Amniotic stem cell (primary cell): ENCODE measurements at places on chromosomes 7 and 10.

- DNase-seq: no peak
Observed at GRCh38 chr10:8174762-8175161, 120.3 kb downstream of the GATA3 start.

GRCh38 chr10:33643042-33643441, 308.6 kb upstream of the NRP1 start:
- peak; percentile 29 for DNase-seq

GRCh38 chr7:115007751-115008150, 85.9 kb downstream of the MDFIC start:
- no peak for DNase-seq

GRCh38 chr10:74738052-74738451, 88.3 kb upstream of the KAT6B start:
- DNase-seq: no peak

DNA sequence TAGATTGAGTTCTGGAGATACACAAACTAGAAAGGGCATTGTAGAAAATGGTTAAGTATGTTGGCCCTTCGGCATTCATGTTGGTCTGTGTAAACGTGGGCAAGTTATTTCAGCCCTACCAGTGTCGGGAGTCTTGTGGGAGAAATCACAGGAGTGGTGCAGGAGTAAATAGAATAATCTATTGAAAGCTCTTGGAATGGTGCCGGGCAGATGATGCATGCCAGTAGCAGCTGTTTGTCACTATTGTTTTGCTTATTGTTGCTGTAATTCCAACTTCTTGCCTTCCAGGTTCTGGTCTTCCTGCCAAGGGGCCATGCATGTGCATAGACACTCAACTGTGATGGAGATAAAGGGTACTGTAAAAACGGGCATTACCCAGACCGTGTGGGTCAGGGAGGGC, 259.4 kb downstream of the CAMK1D start:
- DNase-seq: no peak

GRCh38 chr7:108136191-108136688, 6.1 kb upstream of the LAMB4 start:
- DNase-seq: no peak

GRCh38 chr10:113056030-113056429, 106.0 kb downstream of the TCF7L2 start:
- no peak for DNase-seq

GRCh38 chr10:119406601-119407253, 135.8 kb downstream of the RGS10 start:
- DNase-seq: no peak

- no peak for DNase-seq
Observed at GRCh38 chr10:76523246-76523645, 1091.8 kb downstream of the LRMDA start.

DNA sequence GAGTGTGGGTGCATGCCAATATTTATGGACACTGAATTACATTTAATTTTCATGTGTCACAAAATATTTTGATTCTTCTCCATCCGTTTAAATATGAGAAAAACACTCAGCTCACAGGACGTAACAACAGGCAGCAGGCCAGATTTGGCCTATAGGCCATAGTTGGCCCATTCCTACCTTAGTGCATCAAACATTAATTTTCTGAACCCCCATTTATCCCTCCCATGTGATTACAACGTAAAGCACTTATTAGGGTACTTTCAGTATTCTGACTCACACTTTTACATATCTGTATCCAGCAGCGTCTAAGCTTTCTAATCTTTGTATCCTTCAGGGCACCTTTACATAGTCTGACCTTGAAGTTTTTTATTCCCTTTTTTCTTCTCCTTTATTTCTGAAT, 4.0 kb downstream of the IDI1 start:
- no peak for DNase-seq

DNA sequence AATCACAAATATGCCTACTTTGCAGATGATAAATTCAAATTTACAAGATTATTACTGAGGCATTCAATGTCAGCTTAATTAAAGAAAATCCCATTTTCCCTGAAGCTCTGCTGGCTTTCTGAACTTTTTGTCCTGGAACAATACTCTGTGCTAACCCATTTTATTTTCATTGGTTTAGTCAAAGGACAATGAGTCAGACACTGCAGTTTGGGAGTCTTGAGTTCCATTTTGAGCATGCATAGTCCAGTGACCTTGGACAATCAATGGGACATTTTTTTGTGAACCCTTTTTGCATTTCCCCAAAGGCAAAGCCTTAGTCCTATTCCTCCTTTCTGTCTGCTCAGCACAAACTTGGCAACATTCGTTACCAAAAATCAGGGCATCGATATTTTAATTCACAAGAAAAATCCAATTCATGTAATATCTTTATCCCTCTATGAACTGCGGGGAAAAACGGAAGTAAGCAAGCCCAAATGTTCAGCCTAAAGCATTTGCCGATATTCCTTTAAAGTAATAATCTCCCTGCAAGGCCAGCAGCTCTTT, 339.8 kb downstream of the RNLS start:
- no peak for DNase-seq

DNA sequence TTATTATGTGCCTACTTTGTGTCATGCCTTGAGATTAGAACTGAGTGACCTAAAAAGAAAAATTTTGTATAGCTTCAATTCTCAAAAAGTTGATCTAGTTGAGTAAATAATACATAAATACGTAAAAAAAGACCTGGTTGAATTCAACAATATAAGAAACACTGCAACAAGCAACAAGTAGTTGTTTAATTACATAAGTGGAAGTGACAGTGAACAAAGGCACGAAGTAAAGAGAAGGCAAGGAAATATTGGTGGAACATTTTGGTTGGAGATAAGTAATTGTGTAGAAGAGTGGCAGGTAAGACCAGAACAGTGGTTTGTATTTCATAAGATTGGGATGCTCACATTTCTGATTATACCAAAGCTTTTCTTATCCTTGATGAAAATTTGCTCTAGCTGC, 8.2 kb upstream of the MYPN start:
- no peak for DNase-seq

- DNase-seq: no peak
Observed at GRCh38 chr7:18780266-18780665, 284.7 kb downstream of the HDAC9 start.

- no peak for DNase-seq
Observed at GRCh38 chr10:19245889-19246752, 197.5 kb downstream of the MALRD1 start.

- DNase-seq: peak; percentile 17
Observed at GRCh38 chr10:125411724-125412123, 251.4 kb upstream of the CTBP2 start.

DNA sequence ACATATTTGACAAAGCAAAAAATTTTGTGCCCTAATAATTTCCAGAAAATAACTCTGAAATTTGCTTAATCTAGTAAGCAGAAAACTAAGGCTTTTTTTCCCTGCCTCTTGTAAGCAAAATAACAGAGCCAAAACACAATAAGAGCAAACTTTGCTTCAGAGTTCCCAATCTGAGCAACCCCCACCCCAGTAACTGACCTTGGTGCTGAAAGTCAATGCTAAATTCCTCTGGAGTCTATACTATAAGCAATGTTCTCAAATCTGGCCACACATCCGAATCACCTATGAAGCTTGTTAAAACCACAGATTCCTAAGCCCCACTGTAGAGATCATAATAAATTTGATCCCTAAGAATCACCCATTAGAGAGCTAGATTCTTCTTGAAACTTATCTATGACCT, 150.5 kb downstream of the ELAPOR2 start:
- no peak for DNase-seq

- DNase-seq: no peak
Observed at GRCh38 chr7:81195033-81195432, 276.2 kb upstream of the SEMA3C start.

DNA sequence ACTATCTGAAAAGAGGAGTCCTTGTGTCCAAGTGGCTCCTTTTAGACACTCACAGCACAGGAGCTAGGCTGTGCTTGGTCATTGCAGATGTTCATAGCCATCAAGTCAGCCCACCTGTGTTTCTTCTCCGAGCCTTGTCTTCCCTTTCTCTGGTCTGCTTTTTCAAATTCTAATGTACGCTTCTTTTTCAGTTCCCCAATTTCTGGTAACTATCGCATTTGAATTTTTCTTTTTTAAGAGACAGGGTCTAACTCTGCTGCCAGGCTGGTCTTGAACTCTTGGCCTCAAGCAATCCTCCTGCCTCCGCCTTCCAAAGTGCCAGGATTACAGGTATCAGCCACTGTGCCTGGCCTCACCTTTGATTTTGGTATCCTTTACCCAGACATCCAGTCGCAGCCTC, 18.9 kb downstream of the APBB1IP start:
- no peak for DNase-seq

GRCh38 chr7:26954951-26955350, 90.6 kb upstream of the SKAP2 start:
- DNase-seq: no peak

GRCh38 chr10:62396864-62397263, 22.7 kb downstream of the ZNF365 start:
- DNase-seq: no peak

GRCh38 chr7:8136051-8136730, 125.8 kb downstream of the ICA1 start:
- no peak for DNase-seq

DNA sequence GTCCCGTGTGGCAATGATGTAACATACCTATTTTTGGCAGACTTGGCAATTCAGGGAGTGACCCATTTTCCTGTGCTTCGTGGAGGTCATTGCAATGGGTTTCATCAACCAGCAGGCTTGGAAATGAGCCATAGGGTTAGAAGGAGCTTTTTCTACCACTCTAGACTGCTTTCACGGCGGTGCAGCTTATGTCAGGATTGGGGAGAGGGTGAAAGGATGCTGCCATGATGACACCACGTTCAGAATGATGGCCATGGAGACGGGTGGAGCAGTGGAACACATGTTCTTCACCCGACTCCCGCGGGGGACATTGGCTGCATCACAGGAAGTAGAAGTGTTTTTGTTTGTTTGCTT, 220.2 kb downstream of the EMX2 start:
- DNase-seq: no peak

GRCh38 chr10:84391326-84391725, 62.9 kb downstream of the CCSER2 start:
- no peak for DNase-seq

DNA sequence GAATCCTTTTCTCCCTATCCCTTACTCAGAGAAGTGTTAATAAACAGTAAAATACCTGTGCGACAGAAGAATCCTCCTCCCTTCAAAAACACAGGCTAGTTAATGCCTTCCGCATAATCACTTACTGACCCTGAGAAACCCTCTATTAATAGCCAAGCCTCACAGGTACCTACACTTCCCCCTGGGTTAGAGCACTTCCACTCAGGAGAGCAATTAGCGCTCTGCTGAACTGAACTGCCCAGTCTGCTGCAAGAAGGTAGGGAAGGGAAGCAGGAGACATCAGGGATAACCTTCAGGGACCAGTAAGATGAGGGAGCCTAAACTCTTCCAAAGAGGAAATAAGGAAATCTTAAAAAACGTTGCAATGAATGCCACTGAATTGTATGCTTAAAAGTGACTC, 39.6 kb downstream of the KIAA1549 start:
- no peak for DNase-seq

GRCh38 chr7:97015756-97016380, 8.8 kb downstream of the DLX5 start:
- no peak for DNase-seq

DNA sequence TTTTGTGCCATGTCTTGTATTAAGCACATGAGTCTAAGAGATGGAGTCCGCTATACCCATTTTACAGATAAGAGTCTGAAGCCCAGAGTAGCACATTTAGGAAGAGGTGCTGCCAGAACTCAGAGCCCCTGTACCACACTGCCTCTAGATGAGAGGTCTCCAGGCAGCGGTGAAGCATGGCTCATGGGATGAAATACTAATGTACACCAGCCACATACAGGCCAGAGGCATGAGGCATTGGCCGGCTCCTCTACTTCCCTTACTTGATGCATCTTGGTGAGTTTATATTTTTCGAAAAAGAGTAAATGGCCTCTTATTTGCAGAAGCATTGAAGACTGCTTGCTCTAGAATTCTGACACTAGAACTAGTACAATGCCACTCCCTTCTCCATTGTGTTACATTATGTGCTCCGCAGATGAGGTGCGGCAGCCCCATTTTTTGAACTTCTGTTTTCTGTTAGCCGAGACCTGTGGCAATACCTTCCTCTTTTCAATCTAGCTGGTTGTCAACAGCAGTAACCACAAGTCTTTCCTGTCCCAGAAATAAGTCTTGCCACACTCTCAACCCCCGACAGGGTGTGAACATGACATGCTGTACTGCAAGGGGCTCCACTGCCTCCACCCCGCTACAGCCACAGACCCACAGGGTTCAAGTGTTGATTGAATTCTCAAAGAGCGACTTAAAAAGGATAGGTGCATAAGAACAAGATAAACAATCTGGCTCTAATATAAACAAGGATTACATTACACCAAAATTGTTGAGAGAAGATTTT, 145.3 kb downstream of the CELF2 start:
- DNase-seq: no peak

- no peak for DNase-seq
Observed at GRCh38 chr7:1540776-1541271, 10.3 kb downstream of the MAFK start.

GRCh38 chr7:68601826-68602225, 996.4 kb upstream of the AUTS2 start:
- no peak for DNase-seq

DNA sequence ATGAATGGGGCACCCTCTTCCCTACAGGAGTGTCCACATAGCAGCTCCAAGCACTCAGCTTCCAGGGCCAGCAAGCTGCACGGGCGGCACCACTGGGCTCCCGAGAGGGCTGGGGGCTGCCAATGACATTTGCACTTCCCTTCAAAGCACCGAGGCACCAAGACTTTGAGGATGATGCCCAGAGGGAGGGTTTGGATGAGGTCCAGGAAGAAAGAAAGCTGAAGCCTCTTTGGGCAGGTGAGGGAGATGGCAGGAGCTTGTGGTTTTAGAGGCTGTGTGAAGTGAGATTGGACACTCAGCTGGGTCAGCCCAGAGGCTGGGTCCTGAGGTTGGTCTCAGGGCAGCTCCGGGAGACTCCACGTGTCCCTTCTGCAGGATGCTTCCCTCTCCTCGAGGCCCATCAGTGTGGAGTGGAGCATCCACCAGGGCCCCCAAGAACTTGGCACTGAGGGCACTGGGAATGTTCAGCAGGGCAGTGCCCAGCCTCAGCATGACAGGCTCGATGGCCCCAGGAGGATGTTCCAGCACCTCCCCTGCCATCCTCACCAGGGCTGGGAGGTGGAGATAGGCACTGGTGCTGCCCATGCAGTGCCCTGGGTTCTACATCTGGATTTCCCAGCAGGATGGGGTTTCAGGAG, 54.9 kb upstream of the IGFBP3 start:
- no peak for DNase-seq
